NCI-H187 treated with DMSO at 0.1 percent for 48 hours (cell line): ENCODE measurements at places on chromosomes 5 and 9.

GRCh38 chr9:129885018-129885669, 49.9 kb downstream of the USP20 start:
- no peak for DNase-seq

DNA sequence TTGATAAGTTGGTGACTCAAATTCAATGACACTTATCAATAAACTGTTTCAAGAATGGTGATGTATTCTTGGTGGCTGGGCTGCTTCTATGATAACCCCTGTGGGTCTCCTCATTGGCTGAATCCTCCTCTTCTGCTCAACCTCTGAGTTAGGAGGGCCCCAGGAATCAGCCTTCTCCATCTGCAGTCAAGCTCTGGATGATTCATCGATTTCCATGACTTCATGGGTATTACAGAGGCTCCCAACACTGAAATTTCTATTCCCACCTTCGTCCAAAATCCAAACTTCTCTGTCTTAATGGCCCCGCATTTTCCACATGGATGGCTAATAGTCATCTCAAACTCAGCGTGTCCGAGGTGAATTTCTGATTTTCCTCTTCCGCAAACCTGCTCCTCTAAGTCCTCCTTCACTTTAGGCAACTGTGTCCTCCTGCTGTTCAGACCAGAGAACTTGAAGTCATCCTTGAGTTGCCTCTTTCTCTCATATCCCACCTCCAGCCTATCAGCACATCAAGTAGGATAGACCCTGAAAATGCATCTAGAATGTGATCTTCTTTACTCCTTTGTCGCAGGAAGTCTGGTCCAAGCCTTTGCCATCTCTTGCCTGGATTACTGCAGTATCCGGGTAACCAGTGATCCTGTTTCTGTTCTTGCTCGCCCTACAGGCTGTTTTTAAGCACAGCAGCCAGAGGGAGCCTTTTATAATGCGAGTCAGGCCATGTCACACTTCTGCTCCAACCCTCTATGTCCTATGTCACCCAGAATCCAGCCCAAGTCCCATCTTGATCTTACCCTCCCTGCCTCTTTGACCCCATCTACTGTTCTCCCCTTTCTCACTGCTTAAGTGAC, 41.4 kb upstream of the IL7R start:
- no peak for DNase-seq

DNA sequence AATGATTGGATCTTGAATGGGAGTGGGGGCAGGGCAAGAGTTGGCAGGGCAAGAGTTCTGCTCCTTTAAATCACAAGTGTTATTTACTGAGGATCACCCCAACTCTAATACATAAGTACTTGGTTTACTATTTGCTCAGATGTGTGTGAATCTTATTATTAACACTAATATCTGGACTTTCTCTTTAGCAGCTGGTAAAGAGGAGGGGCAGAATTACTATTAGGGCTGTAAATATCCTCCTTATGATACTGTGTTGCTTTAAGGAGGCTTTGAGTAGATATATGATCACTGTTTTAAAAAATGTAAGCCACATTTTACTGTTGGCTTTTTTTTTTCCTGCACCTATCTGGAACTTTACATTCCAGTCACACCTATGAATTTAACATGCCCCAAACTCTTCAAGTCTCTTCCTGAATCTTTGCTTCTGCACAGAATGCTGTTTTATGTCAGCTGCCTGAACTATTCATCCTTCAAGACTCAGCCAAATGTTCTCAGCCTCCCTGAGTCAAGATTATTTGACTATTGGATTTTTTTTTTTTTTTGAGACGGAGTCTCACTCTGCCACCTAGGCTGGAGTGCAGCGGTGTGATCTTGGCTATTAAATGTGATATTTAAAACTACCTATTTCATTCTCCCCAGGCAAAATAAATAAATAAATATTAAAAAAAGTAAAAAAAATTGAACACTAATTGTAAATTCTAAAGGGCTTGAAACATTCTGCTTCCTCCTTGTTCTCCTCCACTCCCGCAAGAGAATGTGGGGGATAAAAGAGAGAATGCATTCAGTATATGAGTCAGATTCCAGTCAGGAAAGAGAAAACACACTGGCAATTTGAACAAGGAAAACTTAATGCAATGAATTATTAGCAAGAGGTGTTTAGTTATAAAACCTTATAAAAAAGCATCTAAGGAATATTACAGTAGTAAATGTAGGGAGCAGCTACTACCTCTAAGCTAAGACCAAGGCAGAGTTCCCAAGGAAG, 99.3 kb downstream of the FOCAD start:
- no peak for DNase-seq

GRCh38 chr5:6359555-6360322, 18.6 kb downstream of the MED10 start:
- DNase-seq = no peak

GRCh38 chr5:132915681-132916080, 42.2 kb downstream of the LEAP2 start:
- DNase-seq = no peak

DNA sequence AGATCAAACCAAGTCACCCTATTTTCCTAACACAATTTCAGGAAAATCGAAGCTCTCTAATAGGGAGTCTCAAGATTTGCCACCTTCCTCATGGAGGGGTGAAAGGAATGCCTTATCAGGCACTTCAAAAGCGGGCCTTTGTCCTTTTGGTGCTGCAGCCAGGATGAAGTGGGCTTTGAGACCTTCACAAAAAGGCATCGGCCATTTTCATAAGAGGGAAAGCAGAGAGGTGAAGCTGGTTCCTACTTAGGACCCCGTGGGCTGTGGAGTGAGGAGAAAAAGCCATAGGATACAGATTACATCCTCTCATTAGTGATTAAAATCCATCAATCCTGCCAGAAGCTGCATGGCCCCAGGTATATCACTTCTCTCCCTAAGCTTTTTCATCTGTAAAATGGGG, 859 bp downstream of the CDKN2AIPNL start:
- DNase-seq = no peak
